ENCODE measurements at places on chromosomes 11 and 22.

GRCh38 chr11:132087148-132087547 is 716.7 kb downstream of the NTM start:
- DNase-seq: no peak

GRCh38 chr11:128848815-128849455 is 18.2 kb downstream of the KCNJ1 start:
- DNase-seq: peak; percentile 51

DNA sequence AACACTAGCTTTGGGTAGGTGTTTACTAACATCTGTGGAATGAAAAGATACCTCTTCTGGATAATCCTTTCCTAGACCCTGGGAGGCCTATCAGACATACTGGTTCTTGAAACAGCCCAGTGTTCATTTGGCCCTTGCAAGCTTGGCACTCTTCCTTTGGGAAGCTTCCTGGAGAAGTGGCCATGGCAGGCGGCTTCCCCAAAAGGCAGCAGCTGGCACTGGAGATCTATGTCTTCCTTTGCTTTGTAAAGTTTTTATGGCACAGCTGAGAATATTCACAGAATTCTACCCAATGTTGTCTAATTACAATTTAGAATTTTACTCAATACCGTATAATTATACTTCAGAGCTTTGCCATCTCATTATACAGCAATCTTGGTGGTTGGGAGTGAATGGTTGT is 199.2 kb upstream of the C11orf87 start:
- no peak for DNase-seq

GRCh38 chr11:135075740-135076139 is 663.7 kb upstream of the B3GAT1 start:
- peak; percentile 3 for DNase-seq

DNA sequence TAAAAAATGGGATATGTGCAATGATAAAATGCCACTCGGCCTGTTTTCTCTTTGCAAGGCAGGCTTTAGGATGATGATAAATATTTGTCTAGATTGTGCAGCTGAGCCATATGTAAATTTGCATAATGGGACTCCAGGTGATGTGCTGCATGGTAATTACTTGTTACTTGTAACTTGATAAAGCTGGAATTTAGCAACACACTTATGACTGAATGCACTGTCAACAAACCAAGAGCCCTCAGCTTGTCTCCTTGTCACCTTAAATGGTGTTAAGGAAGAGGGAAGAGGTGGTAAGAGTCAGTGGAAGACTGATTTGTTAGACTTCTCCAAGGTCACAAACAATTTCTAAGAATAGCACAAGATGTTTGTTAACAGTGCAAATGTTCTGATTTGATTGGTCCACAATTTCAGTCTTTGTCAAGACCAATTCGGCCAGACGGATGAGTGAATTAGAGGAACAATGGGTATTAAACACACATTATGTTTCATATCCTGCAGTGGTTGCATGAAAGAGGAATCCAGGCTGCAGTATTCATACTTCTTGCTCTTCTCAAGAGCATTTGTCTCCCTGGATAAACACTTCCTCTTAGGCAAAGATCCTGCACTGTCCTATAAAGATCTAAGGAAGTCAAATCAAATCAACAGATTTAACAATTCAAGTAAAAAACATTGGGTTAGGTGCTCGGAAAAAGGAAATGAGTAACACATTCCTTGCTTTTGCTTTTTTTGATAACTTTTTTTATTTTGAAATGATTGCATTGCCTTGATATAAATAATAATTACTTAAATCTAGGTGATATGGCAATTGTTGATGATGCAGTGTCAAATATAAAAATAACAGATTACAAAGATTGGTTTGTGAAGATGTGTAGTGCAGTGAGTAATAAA is 448.3 kb upstream of the DDI1 start:
- DNase-seq: no peak

DNA sequence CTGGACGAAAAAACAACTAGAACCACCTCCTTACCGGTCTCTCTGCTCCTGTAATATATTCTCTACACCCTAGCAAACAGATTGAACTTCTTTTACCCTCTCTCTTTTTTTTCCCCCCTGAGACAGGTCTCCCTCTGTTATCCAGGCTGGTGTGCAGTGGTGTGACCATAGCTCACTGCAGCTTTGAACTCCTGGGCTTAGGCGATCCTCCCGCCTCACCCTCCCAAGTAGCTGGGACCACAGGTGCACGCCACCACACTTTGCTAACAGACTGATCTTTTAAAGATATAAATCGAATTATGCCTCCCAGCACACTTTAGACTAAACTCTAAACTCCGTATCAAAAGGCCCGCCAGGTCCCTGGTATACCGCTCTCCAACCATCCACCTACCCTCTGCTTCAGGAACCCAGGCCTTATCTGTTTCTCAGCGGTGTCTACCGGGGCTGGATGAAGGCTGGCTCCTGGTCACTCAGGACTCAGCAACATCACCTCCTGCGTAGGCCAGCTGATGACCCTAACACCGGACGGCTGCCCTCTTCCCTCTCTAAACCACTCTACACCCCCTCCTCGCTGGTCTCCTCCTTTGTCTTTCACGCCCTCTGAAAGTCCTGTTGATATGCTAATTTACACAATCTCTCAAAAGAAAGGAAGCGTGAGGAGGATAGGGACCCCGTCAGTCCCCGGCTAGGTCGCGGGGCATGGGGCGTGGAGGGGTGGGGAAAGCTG is 745 bp downstream of the C22orf39 start:
- DNase-seq: no peak

- DNase-seq: no peak
Measured at GRCh38 chr11:119478711-119479285, 55.8 kb upstream of the THY1 start.

DNA sequence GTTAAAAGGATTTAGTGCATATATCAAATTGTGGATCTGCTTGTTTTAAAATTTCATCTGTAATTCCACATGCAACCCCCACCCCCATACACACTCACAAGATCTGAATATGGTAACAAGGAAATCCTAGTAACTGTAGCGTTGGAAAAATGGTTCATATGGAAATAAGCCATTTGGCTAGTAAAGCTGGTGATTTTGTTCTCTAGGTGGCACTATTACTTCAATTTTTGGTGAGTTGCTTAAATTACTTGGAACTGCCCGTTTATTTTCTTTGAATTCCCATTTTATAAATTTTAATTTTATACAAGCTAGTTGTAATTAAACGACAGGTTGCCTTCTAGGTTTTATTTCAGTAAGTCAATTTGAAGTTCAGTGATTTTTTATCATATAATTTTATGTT is 5.3 kb downstream of the BDNF start:
- no peak for DNase-seq

- no peak for DNase-seq
Measured at GRCh38 chr11:40376331-40376730, 1083.1 kb downstream of the LRRC4C start.

- DNase-seq: no peak
Measured at GRCh38 chr11:97751405-97751804, 1269.3 kb upstream of the CNTN5 start.

- no peak for DNase-seq
Measured at GRCh38 chr11:35478471-35479091, 46.8 kb downstream of the PAMR1 start.

DNA sequence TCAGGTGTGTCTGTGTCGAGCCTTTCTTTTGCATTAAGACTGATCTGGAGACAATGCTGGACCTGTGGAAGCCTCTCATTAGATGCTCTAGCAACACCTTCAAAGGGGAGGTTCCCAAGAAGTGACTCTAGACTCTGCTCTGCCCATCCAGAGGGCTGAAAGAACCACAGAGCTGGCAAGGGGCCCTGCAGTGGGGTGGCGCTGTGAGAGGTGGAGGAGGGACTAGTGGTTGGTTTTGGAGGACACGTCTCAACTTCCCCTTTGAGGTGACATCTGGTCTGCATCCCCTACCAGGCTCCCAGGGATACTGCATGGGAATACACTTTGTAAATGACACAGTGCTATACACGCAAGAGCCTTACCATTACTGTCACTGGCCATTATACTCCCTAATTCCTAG is 34.2 kb upstream of the SYT13 start:
- DNase-seq: no peak

- DNase-seq: no peak
Measured at GRCh38 chr11:121644187-121644512, 191.4 kb upstream of the SORL1-AS1 start.

DNA sequence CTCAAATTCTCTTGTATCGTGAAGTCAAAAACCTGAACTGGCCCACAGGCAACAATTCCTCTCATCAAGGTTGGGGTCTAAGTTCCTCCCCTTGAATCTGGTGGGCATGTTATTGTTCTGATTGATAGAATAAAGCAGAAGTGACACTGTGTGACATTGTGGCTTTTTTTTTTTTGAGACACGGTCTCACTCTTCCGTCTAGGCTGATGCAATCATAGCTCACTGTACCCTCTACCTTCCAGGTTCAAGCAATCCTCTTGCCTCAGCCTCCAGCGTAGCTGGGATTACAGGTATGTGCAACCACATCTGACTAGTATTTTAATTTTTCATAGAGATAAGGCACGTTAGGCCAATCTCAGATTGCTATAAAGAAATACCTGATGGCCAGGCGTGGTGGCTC is 8.9 kb upstream of the PELI3 start:
- DNase-seq: no peak

GRCh38 chr11:74438681-74439080 is 28.7 kb downstream of the KCNE3 start:
- no peak for DNase-seq

GRCh38 chr11:58632510-58632909 is 10.0 kb downstream of the CNTF start:
- no peak for DNase-seq

GRCh38 chr11:11895672-11896071 is 53.9 kb downstream of the USP47 start:
- DNase-seq: no peak

All from CD4-positive, alpha-beta T cell treated with Interleukin-6 at 100 ng/mL for 8 hours (primary cell).